ENCODE measurements at places on chromosomes 3 and 15. TPM values are rescaled to one million over a fixed set of nuclear protein-coding genes. Genes with fewer than 3 reads are reported as not detected.

SNUPN gene
- polyA plus RNA-seq: 19.5 TPM

- H3K4me1 ChIP-seq: no peaks in the 10 kb centered on the region
- no peak overlapping the region for H3K4me3 ChIP-seq
- no peak overlapping the region for H3K27ac ChIP-seq
- DNase-seq: no peak
Observed at GRCh38 chr3:35651851-35652250, 12.5 kb downstream of the ARPP21 start.

ACVR2B gene
- 8.3 TPM for polyA plus RNA-seq

HRH1 gene
- 1.6 TPM for polyA plus RNA-seq

NEO1 gene
- 14.5 TPM for polyA plus RNA-seq

IGF2BP2 gene
- polyA plus RNA-seq: 12.1 TPM

DNA sequence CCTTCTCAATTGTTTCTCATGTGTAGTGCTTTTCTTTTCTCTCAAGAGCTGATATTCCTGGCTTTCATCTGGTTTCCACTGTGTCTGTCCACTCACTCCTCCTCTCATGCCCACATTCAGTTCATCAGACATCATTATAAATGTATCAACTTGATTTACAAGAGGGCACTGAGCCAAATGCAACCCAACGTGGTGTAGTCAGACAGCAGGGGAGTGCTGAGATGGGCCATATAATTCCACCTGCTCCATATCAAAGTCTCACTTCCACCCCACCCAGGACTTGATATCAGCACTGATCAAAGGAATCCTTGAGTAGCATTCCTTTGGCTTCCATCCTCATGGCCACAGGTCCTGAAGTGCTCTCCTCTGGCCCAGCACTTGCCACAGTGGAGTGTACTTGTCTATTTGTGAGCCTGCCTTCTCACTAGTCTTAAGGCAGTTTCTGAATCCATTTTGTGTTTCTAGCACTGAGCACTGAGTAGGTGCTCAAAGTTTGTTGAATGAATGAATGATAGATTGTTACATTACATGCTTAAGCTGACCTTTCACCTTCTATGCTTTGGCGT, 252.8 kb downstream of the CLSTN2 start:
- H3K4me3 ChIP-seq: no peak overlapping the region
- no peaks in the 10 kb centered on the region for H3K27me3 ChIP-seq
- H3K4me1 ChIP-seq: no peaks in the 10 kb centered on the region
- no peak overlapping the region for H3K27ac ChIP-seq
- no peak for DNase-seq

- no peak overlapping the region for H3K27ac ChIP-seq
- H3K4me1 ChIP-seq: no peaks in the 10 kb centered on the region
- H3K36me3 ChIP-seq: no peaks in the 10 kb centered on the region
- H3K27me3 ChIP-seq: no peaks in the 10 kb centered on the region
- H3K4me3 ChIP-seq: no peak overlapping the region
Observed at GRCh38 chr3:140273542-140274195, 338.7 kb downstream of the CLSTN2 start.

SEMA5B gene
- 4.0 TPM for polyA plus RNA-seq

DNA sequence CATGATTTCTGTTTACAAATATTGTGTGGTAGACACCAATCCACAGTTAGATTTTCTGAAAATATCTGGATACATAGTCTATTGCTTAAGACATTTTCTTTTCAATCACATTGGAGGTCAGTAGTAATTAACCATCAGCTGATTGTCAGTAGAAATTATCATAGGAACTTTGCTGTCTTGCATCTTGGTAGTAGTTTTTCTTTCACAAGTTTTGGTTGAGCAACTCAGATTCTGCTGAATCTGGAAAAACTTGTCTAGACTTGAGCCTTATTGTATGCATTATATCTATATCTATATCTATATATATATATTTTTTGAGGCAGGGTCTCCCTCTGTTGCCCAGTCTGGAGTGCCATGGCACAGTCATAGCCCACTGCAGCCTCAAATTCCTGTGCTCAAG, 4.0 kb downstream of the RAB11A start:
- H3K36me3 ChIP-seq: peaks cover 6% of the 10 kb centered on the region
- H3K27me3 ChIP-seq: no peaks in the 10 kb centered on the region
- no peak overlapping the region for H3K4me3 ChIP-seq
- peaks cover 9% of the 10 kb centered on the region for H3K4me1 ChIP-seq

DNA sequence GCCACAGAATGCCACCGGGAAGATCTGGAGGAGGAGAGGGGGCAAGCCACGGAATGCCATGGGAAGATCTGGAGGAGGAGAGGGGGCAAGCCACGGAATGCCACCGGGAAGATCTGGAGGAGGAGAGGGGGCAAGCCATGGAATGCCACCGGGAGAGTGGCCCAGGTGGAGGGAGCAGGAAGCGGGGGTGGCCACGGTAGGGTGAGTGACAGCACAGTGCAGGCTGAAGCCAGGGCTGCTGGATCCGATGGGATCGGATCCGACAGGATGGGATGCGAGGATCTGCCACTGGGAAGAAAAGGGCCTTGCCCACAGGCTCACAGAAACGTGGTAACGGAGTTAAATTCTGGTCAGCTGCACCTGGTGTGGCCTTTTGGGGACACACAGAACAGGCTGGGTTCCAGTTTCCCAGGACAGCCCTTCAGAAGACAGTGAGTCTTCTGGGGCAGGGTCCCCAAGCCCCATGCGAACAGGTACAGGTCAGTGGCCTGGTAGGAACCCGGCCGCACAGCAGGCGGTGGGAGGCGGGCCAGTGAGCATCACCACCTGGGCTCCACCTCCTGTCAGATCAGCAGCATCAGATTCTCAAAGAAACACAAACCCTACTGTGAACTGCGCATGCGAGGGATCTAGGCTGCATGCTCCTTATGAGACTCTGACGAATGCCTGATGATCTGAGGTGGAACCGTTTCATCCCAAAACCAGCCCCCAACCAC, 58.8 kb downstream of the XXYLT1 start:
- no peak for DNase-seq
- no peaks in the 10 kb centered on the region for H3K27me3 ChIP-seq

BNIP2 gene
- 58.2 TPM for polyA plus RNA-seq

DNA sequence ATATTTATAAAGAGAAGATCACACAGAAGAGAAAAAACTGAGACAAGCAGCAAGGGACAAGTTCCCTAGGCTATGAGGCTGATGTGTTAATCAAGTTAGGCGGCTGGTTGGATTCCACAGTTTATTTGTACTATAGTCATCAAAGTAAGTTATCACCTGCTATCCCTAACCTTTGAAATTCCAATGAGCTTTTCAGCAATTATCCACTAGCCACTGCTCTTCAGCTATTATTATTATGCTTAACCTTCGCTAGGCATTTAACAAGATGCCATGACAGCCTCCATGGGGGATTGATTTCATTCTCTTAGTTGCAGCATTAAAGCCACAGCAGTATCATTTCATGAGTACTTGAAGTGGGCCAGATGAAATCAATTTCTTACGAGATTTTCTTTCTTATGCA, 699.5 kb upstream of the NAALADL2 start:
- H3K4me3 ChIP-seq: no peak overlapping the region
- no peaks in the 10 kb centered on the region for H3K4me1 ChIP-seq
- no peaks in the 10 kb centered on the region for H3K27me3 ChIP-seq
- H3K27ac ChIP-seq: no peak overlapping the region
- no peak for DNase-seq

DNA sequence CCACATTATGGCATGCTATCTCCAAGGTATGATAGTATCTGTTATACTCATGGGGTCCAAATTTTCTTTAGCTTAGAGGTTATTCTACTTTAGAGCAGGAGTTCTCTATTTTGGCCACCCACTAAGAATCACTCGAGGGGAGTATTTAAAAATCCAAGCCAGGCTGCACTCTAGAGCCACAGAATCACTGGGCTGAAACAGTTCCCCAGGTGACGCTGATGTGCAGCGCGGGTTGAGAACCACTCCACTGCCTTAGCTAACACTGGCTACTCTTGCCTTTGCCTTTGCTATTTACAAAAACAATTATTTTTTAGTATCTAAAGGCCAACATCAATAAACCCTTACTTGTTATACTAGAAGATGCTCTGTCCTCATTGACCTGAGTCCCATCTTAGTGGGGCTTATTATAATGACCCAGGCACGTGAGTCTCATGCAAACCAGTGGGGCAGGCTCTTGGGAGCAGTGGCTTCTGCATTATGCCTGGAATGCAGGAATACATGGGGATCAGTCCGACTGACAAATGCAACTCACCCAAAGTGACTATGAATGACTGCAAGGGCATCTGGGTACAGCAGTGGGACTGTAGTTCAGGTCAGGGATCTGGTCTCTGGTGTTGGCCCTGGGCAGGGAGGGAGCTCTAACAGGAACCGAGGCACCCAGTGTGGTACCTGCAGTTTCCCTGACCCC, 21.7 kb upstream of the CGNL1 start:
- no peak overlapping the region for H3K27ac ChIP-seq
- H3K4me3 ChIP-seq: no peak overlapping the region
- no peaks in the 10 kb centered on the region for H3K36me3 ChIP-seq
- H3K27me3 ChIP-seq: no peaks in the 10 kb centered on the region
- peaks cover 7% of the 10 kb centered on the region for H3K4me1 ChIP-seq

- no peaks in the 10 kb centered on the region for H3K27me3 ChIP-seq
- H3K4me3 ChIP-seq: no peak overlapping the region
- no peaks in the 10 kb centered on the region for H3K36me3 ChIP-seq
- H3K4me1 ChIP-seq: no peaks in the 10 kb centered on the region
Observed at GRCh38 chr15:62828364-62828763, 214.2 kb upstream of the TPM1 start.

- H3K4me3 ChIP-seq: no peak overlapping the region
- DNase-seq: no peak
- H3K27ac ChIP-seq: no peak overlapping the region
- H3K27me3 ChIP-seq: no peaks in the 10 kb centered on the region
- H3K4me1 ChIP-seq: no peaks in the 10 kb centered on the region
- no peaks in the 10 kb centered on the region for H3K36me3 ChIP-seq
Observed at GRCh38 chr3:147930232-147930807, 521.2 kb downstream of the ZIC1 start.

- H3K4me3 ChIP-seq: no peak overlapping the region
- H3K36me3 ChIP-seq: no peaks in the 10 kb centered on the region
- H3K27me3 ChIP-seq: no peaks in the 10 kb centered on the region
- DNase-seq: no peak
- no peak overlapping the region for H3K27ac ChIP-seq
- H3K4me1 ChIP-seq: no peaks in the 10 kb centered on the region
Observed at GRCh38 chr15:25716414-25717126, 146.6 kb downstream of the ATP10A start.

- no peak overlapping the region for H3K27ac ChIP-seq
- no peak for DNase-seq
- H3K4me1 ChIP-seq: no peaks in the 10 kb centered on the region
- H3K4me3 ChIP-seq: no peak overlapping the region
- no peaks in the 10 kb centered on the region for H3K36me3 ChIP-seq
Observed at GRCh38 chr15:35911052-35911777, 365.2 kb upstream of the DPH6 start.

DNA sequence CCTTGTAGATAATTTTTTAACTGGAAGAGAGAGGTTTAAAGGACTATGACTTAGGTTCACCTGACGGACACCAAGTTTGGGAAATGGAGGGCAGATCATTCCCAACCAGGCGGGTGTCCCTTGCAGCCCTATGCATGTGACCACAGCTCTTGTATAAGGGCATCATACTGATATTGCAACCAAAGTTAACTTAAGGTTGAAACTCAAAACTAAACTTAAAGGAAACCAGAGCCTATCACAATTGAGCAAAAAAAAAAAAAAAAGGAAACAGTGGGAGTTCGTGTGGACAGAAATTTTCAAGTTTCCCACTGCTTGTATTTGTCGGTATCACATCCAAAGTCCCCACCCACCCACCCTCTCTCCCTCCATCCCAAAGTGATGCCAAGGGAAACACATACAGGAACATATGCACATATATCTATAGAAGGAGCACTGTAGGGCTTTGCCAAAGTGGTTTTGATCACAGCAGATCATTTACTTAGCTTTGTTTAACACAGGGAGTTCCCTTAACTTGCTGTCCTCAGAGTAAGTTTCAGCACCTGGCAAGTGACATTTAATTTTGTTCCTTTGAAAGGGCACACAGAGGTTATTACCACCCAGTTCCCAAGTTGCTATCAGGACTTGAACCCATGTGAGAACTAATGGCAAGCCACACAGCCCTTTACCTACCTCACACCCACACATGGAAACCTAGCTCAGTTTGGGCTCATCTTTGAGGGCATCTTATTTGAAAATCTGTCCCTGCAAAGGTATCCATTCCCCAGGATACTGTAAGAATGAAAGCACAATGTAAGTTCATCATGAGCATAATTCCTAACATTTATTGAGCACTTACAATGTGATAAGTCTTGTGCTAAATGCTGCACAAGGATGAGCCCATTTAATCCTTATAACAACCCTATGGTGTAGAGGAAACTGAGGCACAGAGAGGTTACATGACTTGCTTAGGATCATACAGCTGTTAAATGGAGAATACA, 204.5 kb upstream of the CMC1 start:
- H3K36me3 ChIP-seq: no peaks in the 10 kb centered on the region
- DNase-seq: no peak

DNA sequence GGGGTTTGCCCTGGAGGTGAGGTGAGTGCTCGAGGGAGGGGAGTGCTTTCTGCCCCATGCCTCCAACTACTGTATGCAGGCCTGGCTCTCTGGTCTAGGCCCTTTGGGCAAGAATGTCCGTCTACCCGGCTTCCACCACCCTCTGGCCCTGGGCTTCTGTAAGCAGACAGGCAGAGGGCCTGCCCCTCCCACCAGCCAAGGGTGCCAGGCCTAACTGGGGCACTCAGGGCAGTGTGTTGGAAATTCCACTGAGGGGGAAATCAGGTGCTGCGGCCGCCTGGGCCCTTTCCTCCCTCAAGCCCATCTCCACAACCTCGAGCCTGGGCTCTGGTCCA, 9.4 kb downstream of the DLL4 start:
- DNase-seq: no peak
- no peaks in the 10 kb centered on the region for H3K27me3 ChIP-seq
- no peak overlapping the region for H3K27ac ChIP-seq
- H3K4me1 ChIP-seq: peaks cover 42% of the 10 kb centered on the region
- no peaks in the 10 kb centered on the region for H3K36me3 ChIP-seq

UCN2 gene
- polyA plus RNA-seq: 0.65 TPM

GOLGA8S gene
- not detected for polyA plus RNA-seq

GRCh38 chr15:100786901-100787566, 92.6 kb upstream of the ALDH1A3 start:
- H3K4me3 ChIP-seq: no peak overlapping the region
- no peaks in the 10 kb centered on the region for H3K36me3 ChIP-seq
- no peaks in the 10 kb centered on the region for H3K27me3 ChIP-seq
- H3K27ac ChIP-seq: no peak overlapping the region
- no peaks in the 10 kb centered on the region for H3K4me1 ChIP-seq
- no peak for DNase-seq

ACAN gene
- 0.27 TPM for polyA plus RNA-seq

- no peak overlapping the region for H3K27ac ChIP-seq
- H3K4me1 ChIP-seq: no peaks in the 10 kb centered on the region
- H3K36me3 ChIP-seq: peaks cover 3% of the 10 kb centered on the region
- H3K27me3 ChIP-seq: no peaks in the 10 kb centered on the region
- no peak for DNase-seq
Observed at GRCh38 chr15:39948817-39949216, 14.9 kb downstream of the EIF2AK4 start.

- H3K27me3 ChIP-seq: no peaks in the 10 kb centered on the region
- H3K27ac ChIP-seq: no peak overlapping the region
- no peaks in the 10 kb centered on the region for H3K36me3 ChIP-seq
- H3K4me1 ChIP-seq: no peaks in the 10 kb centered on the region
- DNase-seq: no peak
Observed at GRCh38 chr3:62600033-62600432, 226.7 kb upstream of the FEZF2 start.

GRCh38 chr3:45896956-45897355, 10.6 kb downstream of the CCR9 start:
- no peak for DNase-seq
- H3K27ac ChIP-seq: no peak overlapping the region
- H3K4me3 ChIP-seq: no peak overlapping the region
- no peaks in the 10 kb centered on the region for H3K36me3 ChIP-seq

- H3K4me1 ChIP-seq: no peaks in the 10 kb centered on the region
- no peaks in the 10 kb centered on the region for H3K36me3 ChIP-seq
- DNase-seq: no peak
- no peak overlapping the region for H3K4me3 ChIP-seq
- no peaks in the 10 kb centered on the region for H3K27me3 ChIP-seq
Observed at GRCh38 chr15:57726411-57726810, 19.9 kb downstream of the POLR2M start.
